Midbrain (tissue), 1 donor: ENCODE measurements at places on chromosomes 1 and 21.
A peak's percentile ranks its signal among the peaks of the same experiment; 100 is the strongest.

DNA sequence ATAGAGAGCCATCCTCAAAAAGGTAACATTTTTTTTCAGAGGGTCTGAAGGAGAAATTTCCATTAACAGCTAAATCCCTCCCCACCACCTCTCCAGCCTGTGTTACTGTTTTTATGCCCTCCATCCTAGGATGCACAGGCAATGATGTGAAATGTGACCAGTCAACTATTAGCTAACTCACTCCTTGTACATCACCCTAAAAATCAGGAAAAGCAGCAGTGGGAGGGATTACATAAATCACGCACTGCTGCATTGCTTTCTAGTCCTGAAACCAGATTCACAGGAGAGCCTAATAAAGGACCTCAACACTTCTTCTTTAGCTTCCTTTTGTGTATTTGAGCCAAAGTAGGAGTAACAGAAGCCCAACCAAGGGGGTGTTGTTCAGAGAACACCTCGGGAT, 66.3 kb downstream of the LMO4 start:
- DNase-seq = no peak

DNA sequence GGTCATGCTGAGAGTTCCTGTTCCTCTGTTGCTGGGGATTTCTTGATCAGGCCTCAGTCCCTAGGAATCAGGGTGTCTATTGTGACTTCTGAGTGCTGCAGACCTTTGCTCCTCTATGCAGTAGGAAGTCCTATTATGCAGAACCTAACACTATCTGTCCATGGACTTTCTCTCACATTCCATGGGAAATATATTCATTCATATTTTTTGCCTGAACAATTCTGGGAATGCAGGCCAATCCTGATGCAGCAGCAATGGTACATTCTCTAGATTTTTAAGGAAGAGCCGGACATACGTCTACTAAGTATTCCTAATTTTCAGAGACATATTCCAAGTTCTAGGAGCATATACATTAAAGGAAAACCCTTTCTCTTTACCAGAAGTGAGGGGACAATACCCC, 61.1 kb upstream of the C1orf87 start:
- no peak for DNase-seq

DNA sequence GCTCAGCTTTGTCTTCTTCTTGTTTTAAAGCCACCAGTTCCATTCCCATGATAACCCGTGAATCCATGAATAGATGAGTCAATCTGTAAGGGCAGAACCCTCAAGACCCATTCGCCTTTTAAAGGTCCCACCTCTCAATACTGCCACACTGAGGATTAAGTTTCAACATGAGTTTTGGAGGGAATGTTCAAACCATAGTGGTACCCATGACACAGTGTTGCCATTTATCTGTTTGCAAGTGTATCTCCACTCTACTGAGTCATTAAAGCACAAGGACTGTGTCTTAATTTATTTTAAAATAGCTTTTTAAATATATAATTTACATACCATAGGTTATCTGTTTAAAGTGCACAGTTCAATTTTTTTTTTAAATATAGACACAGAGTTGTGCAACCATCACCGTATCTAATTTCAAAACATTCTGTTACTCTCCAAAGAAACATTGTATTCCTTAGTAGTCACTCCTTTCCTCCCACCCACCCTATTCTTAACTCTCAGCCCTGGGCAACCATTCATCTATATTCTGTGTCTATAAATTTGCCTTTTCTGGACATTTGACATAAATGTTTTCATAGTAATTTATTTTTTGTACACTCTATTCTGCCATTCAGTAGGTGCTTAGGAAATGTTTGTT, 4.8 kb upstream of the IL24 start:
- no peak for DNase-seq

DNA sequence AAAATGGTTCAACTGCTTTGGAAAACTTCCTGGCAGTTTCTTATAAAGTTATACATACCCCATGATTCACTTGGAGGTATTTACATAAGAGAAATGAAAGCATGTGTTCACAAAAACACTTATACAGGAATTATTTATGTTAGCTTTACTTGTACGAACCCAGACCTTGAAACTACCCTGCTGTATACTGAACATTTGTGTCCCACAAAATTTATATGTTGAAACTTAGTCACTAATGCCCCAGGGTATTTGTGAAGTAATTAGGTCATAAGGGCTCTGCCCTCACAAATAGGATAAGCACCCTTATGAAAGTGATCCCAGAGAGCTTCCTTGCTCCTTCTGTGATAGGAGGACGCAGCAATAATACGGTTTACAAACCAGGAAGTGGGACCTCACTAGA, 42.7 kb upstream of the B3GALT2 start:
- DNase-seq = no peak

GRCh38 chr21:16473988-16474387, 744.2 kb downstream of the USP25 start:
- DNase-seq = no peak

DNA sequence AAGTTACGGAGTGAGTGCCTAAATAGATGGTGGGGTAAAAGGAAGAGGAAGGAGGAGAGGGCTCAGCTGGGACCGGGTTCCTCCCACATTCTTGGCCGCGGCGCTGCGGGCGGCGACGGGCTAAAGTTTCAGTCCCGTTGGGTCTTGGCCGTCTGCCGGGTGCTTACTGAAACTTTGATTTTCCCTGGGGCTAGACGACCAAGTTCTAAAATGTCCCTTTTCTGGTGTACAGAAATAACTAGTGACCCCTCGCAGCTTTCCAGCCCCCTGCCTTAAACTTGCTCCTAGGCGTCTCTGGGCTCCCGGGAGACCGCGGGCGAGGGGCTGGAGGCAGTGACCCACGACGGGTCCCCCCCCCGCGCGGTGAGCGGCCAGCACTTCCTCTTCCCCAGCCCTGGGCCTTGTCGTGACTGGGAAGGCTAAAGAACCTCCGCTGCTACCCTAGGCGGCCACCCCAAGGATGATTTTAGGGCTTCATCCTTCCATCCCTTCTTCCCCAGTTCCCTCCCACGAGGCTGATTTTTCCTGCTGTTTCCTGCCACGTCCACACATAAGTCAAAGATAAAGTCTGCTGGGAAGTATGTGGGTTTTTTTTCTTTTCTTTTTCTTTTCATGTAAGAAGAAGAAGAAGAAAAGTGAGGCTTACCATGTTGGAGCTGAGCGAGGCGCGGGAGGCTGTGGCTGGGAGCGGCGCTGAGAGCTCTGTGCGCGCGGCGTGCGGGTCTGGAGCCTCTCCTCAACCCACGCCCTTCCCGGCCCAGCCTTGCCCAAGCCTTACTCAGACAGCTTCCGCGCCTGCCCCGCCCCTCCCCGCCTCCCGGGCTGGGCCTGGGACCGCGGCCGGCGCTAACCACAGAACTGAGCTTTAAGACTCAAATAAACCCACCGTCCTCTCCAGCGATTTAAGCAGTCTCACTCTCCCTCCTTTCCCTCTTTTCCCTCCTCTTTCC, at the start of gene S100A11:
TSS of gene S100A11 (minus strand) at position 738 of the 950 bp plus-strand sequence. CDS start at position 649, 89 bp downstream.
- DNase-seq = peak; percentile 9

GRCh38 chr1:76949503-76949902, 82.2 kb downstream of the ST6GALNAC5 start:
- no peak for DNase-seq

DNA sequence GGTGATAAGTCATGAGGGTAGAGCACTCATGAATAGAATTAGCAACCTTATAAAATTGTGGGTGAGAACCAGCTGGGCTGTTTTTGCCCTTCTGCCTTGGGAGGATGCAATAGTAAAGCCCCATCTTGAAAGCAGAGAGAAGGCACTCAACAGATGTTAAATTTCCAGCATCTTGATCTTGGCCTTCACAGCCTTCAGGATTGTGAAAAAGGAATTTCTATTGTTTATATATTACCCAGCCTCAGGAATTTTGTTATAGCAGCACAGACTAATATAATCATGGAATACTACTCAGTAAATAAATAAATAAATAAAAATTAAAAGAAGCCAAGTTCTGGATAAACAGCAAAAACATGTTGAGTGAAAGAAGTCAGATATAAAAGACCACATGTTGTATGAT, 175.2 kb downstream of the KCNT2 start:
- DNase-seq = no peak

DNA sequence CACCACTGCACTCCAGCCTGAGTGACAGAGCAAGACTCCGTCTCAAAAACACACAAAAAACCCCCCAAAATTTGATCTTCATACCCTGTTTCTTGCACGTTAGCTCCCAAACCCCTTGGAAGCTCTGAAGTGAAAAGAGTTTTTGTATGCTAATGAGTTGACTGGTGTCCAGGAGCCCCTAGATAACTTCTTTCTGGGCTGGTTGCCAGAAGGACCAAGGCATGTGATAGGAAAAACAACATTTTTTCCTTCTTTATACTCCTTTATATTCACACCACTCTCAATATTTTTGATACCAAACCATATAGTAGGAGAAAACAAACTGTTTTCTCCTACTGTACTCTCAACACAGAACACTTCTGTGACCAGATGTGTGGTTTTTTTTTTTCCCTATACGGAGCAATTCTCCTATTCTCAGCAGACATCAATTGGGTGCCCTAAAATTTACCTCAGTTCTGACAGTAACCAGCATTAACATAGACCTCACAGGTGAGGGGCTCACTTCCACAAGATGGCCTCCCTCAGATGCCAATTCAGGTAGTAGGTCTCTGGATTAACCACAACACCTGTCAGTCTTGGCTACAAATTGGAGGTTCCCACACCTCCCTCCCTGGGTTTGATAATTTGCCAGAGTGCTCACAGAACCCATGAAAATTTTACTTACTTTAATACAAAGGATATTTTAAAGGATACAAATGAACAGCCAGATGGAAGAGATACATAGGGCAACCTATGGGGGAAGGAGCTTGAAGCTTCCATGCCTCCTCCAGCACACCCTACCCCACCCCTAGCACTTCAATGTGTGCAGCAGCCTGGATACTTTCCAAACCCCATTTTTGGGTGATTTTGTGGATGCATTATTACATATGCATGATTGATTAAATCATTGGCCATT, 25.6 kb downstream of the ZYG11B start:
- no peak for DNase-seq

DNA sequence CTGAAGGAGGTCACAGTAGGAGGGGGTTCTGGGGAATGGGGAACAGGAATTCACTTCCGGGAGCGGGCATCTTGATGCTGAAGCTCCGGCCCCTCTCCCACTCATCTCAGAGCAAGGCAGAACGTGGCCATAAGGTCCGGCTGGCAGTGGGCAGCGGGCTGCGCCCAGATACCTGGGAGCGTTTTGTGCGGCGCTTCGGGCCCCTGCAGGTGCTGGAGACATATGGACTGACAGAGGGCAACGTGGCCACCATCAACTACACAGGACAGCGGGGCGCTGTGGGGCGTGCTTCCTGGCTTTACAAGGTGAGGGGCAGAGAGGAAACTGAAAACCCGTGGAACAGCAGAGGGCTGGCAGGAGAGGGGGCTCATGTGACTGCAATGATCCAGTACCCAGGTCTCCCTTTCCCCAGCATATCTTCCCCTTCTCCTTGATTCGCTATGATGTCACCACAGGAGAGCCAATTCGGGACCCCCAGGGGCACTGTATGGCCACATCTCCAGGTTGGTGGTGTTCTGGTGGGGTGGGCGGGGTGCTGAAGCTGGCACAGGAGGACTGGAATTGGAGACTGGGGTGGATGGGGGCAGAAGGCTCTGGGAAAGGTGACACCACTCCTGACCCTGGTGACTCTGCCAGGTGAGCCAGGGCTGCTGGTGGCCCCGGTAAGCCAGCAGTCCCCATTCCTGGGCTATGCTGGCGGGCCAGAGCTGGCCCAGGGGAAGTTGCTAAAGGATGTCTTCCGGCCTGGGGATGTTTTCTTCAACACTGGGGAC, 3.0 kb downstream of the SLC27A3 start:
- DNase-seq = no peak

DNA sequence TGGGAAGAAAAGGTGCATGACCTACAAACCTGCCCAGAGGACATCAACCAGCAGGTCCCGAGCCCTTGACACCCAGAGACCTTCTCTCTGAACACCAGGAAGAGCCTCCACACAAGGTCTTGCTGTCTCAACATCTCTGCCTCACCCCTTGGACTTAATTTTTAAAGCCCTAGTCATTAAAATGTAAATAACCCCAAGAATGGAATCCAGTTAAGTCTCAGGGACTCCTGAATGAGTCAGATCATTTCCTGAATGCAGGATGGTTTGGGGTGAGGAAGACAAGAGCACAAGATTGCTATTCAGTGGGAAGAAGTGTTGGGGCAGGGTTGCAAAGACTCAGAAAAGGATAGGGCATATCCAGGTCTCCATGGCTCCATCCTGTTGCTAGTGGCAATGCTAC, 17.8 kb upstream of the GRIK3 start:
- DNase-seq = no peak
